ENCODE measurements at places on chromosomes 1 and 21.
A peak's percentile ranks its signal among the peaks of the same experiment; 100 is the strongest.

- no peak for DNase-seq
Measured at GRCh38 chr1:30908696-30909364, at the start of gene SDC3. SDC3 (minus strand) TSS chr1:30908758; CDS start chr1:30908586, 172 bp downstream.

- DNase-seq: no peak
Measured at GRCh38 chr1:215071078-215071477, 11.5 kb upstream of the KCNK2 start.

GRCh38 chr1:76611770-76612445 lies 255.4 kb upstream of the ST6GALNAC5 start:
- DNase-seq: no peak

DNA sequence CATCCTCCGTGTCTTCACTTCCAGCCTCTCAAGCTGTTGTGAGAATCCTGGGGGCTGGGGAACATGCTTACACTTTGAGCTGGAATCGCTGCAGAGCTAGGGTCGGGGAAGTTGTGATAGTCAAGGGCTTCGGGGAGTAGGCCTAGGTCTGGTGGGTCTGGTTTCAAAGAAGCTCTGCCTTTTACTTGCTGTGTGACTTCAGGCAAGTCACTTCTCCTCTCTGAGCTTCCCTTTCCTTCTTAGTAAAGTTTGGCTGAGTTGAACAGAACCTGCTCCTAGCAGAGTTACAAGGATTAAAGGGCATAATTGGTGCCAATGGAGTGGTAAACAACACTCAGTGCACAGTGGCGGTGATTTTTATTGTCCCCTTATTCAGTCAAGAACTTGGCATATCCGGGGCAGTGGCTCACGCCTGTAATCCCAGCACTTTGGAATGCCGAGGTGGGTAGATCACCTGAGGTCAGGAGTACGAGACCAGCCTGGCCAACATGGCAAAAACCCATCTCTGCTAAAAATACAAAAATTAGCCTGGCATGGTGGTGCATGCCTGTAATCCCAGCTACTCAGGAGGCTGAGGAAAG lies 25.7 kb downstream of the ARHGEF19 start:
- DNase-seq: no peak

DNA sequence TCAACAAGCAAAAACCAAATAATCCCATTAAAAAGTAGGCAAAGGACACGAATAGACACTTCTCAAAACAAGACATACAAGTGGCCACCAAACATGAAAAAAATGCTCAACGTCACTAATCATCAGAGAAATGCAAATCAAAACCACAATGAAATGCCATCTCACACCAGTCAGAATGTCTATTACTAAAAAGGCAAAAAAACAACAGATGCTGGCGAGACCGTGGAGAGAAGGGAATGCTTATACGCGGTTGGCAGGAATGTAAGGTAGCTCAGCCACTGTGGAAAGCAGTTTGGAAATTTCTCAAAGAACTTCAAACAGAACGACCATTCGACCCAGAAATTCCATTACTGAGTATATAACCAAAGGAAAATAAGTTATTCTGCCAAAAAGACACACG lies 145.1 kb upstream of the EDN2 start:
- DNase-seq: peak; percentile 96

DNA sequence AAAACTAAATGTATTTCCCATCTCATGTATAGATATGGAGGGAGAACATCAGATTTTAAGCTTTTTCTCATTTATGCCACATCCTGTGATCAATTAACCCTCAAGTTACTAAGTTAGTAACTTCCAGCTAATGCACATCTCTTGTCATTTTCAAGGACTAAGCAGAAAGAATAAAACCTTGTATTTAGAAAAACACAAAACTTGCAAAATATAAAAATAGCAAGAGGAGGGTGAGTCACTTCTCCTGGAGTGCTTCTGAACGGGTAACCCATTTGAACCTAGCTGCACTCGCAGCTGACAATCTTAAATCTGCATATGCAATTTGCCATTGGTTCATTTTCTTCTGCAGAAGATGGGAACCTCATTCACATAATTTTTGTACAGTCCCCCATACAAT lies 500.5 kb downstream of the SETD4 start:
- no peak for DNase-seq

DNA sequence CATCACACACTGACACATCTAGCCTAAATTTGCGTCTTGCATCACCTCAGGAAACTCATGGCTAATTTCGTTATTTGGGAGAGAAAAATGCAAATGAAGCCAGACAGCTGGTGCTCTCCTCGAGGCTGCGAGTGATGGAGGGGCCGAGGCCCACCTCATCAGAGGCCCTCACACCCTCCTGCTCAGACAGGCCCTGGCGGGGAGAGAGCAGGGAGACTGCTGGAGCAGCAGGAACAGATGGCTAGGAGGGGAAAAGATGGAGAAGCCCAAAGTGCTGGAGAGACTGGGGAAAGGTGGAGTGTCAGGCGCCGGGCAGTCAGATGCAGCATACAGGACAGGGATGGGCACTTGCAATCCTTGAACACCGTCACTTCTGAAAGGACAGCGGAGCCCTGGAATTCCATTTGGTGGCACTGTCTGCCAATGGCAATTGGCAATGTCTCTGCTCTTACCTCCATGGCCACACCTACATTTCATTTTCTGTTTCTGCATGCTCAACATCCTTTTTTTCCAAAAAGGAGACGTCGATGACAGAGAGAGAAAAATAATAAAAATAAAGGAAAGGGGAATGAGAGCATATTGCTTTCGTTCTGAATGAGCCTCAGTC lies 286.2 kb downstream of the SPATA17 start:
- DNase-seq: no peak
